KBM-7 (cell line): ENCODE measurements at places on chromosomes 13 and 19.
A peak's percentile ranks its signal among the peaks of the same experiment; 100 is the strongest.

DNA sequence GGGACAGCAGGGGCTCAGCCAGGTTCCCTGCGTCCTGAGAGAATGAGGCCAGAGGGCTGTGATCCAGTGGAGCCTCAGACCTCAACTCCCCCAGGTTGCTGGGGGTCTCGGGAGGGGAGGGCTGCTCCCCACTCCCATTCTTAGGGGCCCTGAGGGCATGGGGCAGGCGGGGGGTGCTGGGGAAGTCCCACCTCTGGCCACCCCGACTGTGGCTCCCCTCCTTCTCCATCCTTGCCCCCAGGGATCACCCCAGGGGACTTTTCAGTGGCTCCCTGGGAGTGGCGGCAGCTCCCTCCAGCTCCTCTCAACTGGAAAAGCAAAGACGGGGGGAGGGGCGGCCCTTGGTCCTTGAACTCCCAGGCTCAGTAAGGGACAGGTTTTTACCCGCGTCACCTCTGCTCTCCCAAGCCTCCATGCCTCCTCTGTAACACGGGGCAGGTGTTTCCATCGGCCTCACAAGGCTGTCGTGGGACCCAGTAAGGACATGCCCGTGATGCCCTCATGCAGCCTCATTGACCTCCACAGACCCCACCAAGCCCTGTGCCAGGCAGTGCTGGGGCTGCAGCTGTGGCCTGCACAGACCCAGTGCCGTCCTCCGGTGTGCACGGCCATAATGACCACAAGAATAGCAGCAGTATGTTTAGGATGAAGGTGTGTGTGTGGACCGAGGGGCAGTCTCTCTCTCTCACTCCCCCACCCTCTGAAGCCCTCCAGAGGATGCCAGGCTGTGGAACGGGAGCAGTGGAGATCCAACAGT lies 11.6 kb upstream of the TOMM40 start:
- DNase-seq = no peak

GRCh38 chr19:32919365-32919764 lies 49.8 kb upstream of the SLC7A9 start:
- DNase-seq = no peak

DNA sequence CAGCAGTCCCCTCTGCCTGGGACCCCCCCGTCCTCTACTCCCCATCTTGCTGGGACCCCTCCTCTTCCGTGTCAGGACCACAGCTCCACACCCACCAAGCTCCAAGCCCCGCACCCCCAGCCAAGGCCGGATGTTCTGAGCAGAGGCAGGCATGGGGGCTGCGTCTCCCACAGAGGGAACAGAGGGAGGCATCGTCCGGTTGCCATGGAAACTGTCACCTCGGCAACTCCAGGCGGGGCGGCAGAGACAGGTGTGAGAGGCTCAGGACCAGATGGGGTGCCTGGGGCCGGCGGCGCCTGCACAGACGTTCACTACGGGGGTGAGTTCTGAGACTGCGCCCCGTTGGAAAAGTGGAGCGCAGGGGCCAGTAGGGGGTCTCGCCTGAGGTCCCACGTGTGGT lies 5.4 kb downstream of the RNU6-9 start:
- DNase-seq = no peak

DNA sequence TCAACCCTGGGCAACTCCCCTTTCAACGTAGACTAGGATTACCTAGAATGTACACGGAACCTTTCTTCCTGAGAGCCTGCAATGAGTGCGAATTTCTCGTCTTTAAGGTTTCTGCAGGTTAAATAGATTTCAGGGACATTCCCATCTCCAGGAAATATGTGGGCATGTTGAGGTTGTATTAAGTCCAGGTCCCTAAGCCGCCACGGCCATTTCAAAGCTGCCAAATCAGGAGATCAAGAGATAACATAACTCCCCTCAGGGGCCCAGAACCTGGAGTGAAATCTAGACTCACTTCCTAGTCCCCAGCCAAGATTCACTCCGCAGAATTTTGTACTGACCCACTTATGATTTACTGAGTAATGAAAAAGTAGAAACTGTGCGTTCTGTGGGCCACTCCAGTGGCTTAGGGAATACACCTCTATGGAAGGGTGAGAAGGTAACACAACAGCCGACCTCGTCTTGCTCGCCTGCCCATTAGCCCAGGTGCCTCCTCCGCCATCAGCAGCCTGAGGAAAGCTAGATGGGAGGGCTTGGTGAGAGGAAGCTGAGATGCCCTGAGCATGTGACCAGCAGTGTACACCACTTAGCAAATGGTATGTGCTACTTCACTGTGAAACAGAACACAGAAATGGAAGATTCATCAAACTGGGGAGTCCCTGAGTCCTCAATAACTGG lies 98.5 kb upstream of the SOX1 start:
- DNase-seq = no peak

GRCh38 chr19:35601971-35602370 lies 10.6 kb upstream of the HAUS5 start:
- no peak for DNase-seq

- DNase-seq = no peak
These were observed 23.4 kb downstream of the CEACAM21 start for GRCh38 chr19:41599175-41599966.

DNA sequence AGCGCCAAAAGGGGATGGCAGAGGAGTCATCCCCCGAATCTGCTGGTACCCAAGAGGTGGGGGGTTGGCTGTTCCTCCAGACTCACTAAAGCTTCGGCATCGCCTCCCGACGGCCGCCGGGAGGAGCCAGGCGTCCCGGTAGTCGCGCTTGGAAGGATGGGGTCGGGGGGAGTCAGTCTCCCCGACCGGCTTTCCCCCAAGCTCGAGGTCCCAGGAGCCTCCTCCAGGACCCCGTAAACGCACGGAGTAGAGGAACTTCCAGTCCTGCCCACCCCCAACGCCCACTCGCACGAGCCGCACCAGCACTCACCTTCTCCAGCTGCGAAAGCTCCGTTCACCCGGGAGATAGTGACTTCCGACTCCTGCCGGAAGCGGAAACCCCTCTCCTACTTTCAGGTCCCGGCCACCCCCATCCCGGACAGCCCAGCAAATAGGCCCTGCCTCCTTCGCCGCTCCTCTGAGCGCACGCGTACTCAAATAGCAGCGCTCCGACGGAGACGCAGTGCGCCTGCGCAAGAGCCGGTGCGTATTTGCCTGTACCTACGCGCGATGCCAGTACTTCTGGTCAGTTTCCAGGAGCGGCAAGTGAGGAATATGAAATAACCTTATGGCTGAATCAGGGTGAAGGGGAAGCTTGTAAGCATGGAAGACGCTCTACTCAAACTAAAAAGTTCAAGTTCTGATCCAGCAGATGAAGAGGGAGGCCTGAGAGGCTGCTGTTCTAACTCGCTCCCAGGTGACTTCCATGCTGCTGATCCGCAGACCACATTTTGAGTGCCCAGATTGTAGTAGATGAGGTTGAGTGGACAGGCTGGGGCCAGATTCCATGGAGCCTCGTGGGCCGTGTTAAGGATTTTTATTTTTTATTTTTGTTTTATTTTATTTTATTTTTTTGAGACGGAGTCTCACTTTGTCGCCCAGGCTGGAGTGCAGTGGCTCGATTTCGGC lies at the start of gene ELOF1:
ELOF1 (minus strand) TSS at position 350 of the 948 bp plus-strand sequence. CDS start 4,883 bp downstream, outside the sequence.
- peak; percentile 97 for DNase-seq

- no peak for DNase-seq
These were observed 7.1 kb upstream of the IGFL3 start for GRCh38 chr19:46131485-46132143.

GRCh38 chr13:103056008-103056407 lies 10.2 kb downstream of the SLC10A2 start:
- DNase-seq = no peak

DNA sequence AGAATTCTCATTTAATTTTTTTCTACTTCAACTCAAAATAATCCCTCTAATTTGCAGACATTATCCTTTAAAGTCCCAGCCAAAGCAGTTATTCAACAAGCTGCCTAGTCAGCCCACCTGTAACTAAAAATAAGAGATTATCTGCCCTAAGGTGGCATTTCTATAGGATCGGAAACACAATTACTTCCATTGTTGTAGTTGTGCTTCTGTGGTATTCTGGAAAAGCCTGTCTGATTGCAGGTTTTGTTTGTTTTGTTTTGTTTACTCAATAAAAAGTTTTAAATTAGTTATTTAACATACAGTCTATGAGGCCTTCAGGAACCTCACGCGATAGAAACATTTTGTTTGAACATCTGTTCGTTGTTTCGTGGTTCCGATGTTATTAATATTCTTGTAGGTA lies 101.0 kb downstream of the ZIC5 start:
- no peak for DNase-seq

DNA sequence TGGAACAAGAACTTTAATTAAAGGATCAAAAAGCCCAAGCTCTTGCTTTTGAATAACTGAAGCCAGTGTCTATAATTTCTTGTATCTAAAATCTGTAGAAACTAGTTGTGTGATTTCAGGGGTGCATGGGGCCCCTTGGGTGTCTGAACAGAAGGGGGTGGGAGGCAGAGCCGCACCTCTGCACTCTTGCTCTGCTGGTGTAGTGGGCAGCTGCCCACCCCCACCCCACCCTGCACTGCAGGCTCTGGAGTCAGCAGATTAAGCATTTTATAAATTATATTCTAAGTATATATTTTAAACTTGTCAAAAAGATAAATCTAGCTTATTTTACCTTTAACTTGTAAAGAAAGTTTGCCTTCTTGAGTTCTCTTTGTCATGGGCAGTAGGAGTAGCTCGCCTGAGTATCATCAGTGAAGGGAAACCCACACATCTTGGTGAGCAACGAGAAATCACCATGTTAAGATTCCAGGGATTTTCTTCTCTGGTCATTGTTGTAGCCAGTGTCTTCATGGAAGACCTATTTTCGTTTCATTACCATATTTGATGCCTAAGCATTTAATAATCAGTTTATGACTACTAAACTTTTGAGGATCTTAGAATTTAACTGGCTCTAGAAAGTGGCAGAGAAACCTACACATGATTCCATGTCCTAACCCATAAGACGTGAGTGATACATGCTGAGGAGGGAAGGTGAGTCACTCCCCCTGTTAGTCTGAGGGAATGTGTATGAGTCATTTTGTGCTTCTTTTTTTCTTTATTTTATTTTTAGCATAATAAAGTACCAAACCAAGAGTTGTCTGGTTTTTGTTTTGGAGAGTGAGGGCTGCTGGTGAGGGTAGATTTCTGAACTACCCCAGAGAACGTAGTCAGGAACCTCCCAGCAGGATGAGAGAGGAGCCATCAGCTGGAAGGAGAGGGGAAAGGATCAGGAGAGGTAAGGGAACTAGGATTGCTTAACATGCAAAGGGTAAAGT lies 7.7 kb downstream of the UBE2L5 start:
- no peak for DNase-seq

- no peak for DNase-seq
These were observed 673.7 kb upstream of the MIR17HG start for GRCh38 chr13:90673746-90674145.

- no peak for DNase-seq
These were observed 4.9 kb upstream of the POU4F1 start for GRCh38 chr13:78608252-78608687.
